ENCODE measurements at places on chromosomes 6 and 20. TPM values are rescaled to one million over a fixed set of nuclear protein-coding genes. Genes with fewer than 3 reads are reported as not detected.

GRCh38 chr6:38640216-38640909 lies 634 bp upstream of the BTBD9 start:
- DNase-seq = no peak

GRCh38 chr20:32984631-32985354 lies 19.4 kb downstream of the SUN5 start:
- no peak for DNase-seq

DNA sequence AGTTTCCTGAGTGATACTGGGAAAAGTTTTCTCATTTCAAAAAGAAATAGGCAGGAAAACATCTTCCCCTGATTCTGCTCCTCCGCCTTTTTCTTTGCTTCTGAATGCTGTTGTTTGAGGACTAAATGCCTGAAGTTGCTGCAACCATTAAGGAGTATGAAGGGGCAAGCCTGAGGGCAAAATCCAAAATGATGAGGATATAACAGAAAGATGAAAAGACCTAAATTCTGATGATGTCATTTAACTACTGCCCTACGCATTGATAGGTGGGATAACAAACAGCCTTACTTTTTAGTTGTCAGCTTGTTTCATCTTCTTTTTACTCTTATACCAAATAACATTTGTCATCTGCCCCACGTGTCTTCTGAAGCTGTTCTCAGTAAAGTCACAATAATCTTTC lies 474.6 kb upstream of the MMS22L start:
- DNase-seq = no peak

CST5 gene
- not detected for total RNA-seq

DNA sequence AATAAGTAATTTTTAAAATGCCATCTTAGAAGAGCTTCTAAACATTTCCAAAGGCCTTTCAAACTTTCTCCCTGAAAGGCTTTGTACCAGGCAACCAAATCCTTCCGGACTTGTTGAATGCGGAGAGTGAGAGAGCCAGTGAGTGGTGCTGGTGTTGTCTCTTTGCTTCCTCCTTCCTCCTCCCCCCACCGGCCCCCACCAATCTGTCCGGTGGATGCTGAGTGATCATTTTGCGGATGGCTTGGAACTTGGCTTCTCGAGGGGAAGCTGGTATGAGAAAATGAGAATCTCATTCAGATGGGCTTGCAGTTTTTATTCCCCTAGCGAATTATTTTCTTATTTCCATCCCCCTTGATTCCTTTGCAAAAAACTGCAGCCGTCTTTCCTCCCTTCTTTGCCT lies 97.3 kb downstream of the ANKRD60 start:
- DNase-seq = peak; percentile 65

HEY2 gene
- total RNA-seq = 2.4 TPM

DNA sequence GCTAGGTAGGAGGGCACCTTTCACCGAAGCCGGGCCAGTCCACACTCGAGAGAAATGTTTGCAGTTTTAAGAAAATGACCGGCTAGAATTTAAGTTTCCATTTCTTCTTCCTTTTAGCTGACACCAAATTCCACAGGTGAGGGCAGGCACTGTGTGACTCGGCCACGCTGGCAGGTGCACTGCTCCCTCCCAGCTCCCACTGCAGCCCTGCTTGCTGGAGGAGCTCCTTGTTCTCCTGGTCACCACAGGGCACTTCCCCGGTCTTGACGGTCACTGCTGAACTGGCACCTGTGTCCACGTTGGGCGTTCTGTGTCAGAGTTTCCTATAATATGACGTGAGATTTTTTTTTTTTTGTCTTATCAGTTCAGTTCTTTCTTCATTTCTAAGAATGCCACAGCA lies 3.6 kb upstream of the KIF25 start:
- no peak for DNase-seq

ZBTB46 gene
- 28.6 TPM for total RNA-seq

MAK gene
- total RNA-seq = 0.21 TPM

DNA sequence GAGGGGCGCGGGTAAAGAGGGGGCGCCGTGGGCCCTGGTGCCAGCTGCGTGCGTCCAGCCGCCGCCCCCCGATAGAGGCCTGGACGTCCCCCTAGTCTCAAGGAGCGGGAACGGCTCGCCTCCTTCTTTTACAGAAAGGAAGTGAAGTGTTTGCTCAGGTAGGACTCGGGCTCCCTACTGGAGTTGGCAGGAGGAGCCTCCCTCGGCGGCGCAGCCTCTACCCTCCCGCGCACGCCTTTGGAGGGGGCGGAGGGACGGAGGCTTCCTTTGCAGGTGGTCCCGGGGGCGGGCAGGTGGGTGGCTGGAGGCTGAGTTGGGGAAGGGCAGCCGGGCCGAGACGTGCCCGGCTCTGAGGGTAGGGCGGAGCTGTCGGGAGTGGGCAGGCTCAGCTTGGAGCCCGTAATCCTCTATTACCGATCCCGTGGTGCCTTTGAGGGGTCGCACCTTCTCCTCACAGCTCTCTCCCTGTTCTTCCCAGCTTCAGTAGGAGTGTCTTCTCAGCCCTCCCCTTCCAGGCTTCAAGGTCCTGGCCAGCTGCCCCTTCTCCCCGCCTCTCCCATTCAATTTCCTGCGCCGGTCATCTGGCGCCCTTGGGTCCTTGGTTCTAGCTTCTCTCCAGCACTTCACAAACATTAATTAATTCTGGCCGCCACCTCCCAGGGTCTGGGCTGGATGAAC lies 728 bp downstream of the ITPR3 start:
- peak; percentile 54 for DNase-seq

LGSN gene
- total RNA-seq = not detected

HLA-F gene
- 33.3 TPM for total RNA-seq

PARD6B gene
- total RNA-seq = 3.2 TPM

DNA sequence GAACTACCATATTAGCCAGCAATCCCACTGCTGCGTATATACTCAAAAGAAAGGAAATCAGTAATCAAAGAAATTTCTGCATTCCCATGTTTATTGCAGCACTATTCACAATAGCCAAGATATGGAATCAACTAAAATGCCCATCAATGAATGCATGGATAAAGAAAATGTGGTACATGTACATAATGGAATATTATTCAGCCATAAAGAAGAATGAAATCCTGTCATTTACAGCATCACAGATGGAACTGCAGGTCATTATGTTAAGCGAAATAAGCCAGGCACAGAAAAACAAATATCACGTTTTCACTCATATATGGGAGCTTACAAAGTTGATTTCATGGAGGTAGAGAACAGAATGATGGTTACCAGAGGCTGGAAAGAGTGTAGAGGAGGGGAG lies 65.1 kb downstream of the ALDH8A1 start:
- DNase-seq = no peak

- DNase-seq = no peak
These were observed 83.9 kb upstream of the GPR6 start for GRCh38 chr6:109894181-109894580.

GRCh38 chr20:16535277-16535676 lies 38.0 kb downstream of the KIF16B start:
- no peak for DNase-seq

DNA sequence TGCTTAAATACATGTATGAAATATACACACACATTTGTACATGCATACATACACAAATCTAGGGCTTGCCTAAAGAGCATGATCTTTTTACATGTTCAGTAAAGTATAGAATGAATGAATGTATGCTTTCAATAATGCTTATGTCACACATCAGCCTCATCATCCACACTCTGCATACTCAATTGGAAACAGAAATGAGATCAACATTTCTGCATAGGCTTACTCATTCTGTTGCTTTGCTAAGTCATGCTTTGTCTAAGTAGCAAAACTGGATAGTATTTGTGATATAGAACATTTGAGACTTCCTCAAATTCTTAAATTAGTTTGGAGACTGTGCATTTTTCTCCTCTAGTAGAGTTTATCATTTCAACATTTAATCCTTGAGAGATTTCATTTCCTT lies 343.3 kb downstream of the ADGRB3 start:
- DNase-seq = no peak

NT5E gene
- 22.3 TPM for total RNA-seq

DNA sequence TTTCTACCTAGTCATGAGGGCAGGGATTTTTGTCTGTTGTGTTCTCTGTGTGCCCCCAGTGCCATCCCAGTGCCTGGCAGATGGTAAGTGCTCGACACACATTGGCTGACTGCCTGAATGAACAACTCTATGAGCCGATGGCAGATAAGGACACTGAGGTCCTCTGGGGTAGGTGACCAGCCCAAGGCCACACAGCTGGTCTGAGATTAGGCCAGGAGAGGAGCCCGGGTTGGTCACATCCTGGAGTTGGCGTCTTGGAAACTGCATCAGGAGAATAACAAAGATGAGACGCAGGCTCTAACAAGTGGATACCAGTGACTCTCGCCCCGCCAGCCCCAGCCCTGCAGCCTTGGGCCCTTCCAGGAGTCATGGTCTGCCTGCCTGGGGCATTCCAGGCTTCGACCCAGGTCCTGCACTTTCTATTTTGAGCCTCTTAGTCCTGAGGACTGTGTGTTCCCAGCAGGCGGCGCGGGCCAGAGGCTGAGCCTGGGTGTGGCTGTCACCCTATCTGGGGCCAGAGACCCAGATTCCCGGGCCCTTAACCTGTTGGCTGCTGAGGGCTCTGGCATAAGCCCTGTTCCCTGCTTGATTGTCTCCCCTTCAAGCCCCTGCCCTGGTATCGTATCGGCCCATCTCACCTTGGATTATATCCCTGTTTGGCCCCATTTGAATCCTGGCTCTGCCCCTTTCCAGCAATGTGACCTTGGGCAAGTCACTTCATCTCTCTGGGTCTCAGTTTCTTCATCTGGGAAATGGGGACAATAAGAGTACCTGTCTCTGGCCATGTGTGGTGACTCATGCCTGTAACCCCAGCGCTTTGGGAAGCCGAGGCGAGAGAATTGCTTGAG lies 88.3 kb downstream of the CEBPB start:
- peak; percentile 53 for DNase-seq

GRCh38 chr6:44377971-44378370 lies 9.5 kb upstream of the CDC5L start:
- no peak for DNase-seq

GRCh38 chr6:27806981-27807440 lies 105.2 kb downstream of the OR2B2 start:
- peak; percentile 76 for DNase-seq

DNA sequence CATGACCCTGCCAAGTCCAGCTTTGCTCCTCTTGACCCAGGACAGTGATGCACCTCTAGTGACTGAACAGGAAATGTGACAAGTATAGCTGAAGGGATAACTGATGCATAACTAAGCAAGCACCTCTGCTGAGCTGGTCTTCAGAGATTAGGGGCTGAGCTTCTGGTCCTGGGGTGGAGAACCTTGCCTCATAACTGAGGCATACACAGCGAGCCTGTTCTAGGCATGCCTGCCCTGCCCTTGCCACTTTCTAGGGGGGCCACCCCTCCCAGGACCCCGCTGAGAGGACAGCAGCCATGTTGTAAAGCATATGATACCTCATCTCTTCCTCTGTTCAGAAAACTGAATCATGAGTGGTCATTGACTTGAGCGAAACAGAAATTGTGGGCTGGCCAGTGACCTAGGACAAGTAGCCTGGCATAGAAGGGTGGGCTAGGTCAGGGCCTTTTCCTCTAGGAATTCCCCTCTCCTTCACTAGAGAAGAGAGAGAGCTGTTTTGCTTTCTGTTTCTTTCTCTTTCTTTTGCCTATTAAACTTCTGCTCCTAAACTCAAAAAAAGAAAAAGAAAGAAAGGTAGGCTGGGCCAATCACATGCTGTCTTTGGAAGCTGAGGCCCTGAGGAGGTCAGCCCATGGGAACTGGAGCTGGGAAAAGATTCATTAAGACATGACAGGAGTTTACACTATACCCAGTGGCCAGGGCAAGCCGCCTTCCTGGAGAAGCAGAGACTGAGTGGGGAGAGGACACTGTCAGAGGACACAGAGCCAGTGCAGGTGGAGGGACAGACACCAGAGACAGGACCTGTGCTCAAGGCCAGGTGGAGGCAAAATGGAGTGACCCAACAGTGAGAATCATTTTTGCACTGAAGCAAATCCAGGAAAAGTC lies 23.1 kb downstream of the ALDH5A1 start:
- DNase-seq = no peak

- DNase-seq = peak; percentile 54
These were observed 634 bp downstream of the HSF2 start for GRCh38 chr6:122400121-122400450.

GRCh38 chr20:2118783-2119182 lies 17.2 kb downstream of the STK35 start:
- DNase-seq = no peak

GRCh38 chr6:41327177-41327576 lies 8.2 kb upstream of the NCR2 start:
- no peak for DNase-seq

DNA sequence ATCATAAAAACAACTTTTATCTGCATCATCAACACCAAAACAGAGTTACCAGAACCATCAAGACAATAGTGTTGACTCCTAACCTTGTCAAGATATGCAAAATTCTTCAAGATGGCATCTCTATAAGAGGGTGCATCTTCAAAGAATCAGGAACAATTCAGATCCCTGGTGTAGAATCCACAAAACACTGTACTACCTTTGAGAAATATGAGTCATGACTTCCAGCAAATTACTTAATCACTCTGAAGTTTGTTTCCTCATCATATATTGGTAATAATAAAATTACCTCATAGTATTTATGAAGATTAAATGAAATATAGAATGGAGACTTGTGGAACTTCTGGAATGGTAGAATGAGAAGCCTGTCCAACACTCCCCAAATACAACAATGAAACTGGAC lies 221.3 kb upstream of the SUPT3H start:
- no peak for DNase-seq

OR2B6 gene
- total RNA-seq = not detected

GRCh38 chr6:24931718-24932691 lies 3.8 kb downstream of the RIPOR2 start:
- peak; percentile 22 for DNase-seq

NKX2-4 gene
- not detected for total RNA-seq

DNA sequence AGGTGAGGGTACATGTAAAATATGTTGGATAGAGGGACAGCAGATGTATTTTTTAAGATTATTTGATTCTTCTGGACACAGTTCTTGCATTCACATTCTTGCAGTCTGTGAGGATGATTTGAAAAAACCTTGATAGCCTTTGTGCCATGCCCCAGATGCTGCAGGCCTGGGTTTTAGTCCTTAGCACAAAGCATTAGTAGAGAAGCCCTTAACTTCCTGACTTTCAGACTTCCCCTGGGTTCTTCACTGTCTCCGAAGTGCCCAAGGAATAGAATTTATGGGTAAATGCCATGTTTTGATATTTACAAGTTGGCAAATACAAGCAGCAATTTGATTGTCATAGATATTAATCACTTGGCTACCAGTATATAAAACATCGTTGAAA lies 67.6 kb upstream of the SUPT3H start:
- DNase-seq = no peak
